ENCODE measurements at places on chromosomes 11 and 22.

GRCh38 chr11:91305402-91305801 is 919.2 kb upstream of the FAT3 start:
- DNase-seq: no peak

DNA sequence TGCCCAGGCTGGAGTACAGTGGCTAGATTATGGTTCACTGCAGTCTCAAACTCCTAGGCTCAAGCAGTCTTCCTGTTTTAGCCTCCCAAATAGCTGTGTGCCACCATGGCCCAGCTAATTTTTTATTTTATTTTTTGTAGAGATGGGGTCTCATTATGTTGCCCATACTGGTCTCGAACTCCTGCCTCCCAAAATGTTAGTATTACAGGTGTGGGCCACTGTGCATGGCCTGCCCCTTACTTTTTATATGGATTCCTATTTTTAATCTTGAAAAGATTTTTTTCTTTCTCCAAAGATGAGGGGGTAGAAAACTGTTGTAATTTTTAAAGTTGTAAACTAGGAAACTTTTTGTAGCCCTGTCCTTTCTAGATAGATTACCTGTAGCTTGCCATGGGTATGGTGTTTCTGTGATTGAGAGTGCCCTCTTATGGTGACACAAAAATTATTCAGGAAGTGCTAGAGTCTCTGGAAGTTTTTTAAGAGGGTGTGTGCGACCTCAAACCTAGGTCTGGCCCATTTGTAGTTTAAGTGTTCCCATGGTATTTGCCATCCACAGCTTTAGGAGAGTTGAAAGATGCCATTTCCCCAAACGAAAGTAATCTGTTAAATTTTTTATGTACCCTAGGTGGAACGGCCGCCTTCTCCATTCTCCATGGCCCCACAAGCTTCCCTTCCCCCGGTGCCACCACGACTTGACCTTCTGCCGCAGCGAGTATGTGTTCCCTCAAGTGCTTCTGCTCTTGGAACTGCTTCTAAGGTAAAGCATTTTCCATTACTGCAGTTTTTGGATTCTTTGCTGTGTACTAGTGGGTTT is 32.4 kb downstream of the MCAM start:
- DNase-seq: no peak

DNA sequence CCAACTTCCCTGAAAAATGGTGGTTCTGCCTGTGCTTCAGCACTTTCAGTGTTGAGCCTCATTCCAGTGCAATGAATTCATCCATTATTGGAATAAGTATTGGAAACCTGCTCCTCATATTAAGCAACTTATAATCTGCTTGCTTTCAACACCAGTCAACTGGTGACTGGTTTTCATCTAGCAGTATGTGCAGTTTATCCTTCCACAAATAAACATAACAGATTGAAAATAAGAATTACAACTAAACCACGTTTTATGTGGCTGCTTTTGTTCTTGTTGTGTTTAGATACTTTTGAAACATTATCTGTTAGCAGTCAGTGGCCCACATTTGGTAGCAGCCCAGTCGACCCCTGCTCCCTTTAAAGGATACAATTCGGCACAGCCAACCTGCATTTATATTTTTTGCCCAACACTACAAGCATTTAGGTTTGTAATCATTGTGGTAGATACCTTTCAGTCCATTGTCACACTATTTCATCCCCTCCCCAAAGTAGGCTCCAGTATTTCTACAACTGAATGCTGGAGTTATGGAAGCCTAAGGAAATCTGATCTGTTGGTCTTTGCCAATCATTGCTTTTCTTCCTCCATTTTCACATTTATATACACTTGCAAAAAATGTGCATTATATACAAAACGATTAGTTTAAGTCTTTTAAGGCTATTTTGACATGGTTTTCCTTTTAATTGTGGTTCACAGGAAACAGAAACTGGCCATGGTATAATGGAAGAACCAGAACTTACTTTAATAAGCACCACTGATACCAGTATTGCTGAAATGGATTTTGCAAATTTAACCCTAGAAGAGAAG is 13.1 kb downstream of the TAF1D start:
- DNase-seq: no peak

GRCh38 chr11:72750556-72751115 is 1.6 kb downstream of the ARAP1 start:
- DNase-seq: no peak

DNA sequence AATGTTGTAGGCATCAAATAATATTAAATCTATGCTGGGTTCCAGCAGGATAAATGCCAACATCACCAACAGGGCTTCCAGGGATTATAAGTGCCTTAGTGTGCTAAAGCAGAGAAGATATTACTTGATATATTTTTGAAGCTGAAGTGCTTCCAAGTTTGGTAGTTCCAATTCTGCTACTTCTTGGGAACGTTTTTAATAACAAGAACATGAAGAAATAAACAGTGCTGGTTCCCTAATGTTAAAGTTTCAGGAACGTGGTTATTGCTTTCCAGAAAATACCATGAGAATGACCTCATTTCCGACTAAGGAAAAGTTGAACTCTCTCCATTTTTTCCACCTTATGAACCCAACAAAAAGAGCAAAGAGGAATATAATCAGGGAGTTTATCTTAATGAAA is 4.6 kb upstream of the RNF185 start:
- no peak for DNase-seq

DNA sequence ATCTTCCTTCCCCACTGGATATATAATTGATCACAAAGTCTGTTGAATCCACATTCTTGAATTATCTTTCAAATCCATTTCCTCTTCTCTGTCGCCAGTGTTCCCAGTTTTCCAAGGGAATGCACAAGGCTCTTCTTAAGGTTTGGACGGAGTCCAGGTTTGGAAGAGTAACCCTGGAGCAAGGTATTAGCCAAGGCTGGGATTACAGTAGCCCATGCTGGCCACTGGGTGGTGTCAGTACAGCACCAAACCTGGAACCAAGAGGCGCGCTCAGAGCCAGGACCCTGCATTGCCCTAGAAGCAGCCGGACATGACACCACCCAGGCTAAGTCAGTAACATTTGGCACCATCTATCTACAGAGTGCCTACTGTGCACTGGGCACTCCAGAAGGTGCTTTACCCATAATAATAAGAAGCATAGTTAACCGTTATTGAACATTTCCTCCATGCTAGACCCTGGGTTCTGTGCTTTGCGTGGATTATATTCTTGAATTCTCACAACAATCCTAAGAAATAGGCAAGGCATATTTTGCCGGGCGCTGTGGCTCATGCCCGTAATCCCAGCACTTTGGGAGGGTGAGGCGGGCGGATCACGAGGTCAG is 48.0 kb upstream of the CLPB start:
- DNase-seq: peak; percentile 33

DNA sequence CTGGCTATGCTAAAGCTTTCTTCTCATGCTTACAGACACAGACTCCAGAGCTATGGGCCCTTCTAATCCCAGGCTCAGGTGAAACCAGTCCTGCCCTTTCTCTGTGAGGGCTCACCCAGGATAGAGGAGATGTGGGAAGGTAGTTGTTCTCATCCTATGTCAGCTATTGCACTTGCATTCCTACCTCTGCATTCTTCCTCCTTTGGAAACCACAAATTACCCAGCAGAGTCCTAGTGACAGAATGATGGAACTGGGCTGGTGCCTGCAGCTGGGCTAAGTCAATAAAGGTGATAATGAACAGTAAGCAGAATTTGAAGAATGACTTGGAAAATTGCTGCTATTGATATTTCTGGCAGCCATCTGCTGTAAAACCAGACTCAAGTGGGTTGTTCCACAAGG is 560.0 kb downstream of the TMEM135 start:
- DNase-seq: no peak

DNA sequence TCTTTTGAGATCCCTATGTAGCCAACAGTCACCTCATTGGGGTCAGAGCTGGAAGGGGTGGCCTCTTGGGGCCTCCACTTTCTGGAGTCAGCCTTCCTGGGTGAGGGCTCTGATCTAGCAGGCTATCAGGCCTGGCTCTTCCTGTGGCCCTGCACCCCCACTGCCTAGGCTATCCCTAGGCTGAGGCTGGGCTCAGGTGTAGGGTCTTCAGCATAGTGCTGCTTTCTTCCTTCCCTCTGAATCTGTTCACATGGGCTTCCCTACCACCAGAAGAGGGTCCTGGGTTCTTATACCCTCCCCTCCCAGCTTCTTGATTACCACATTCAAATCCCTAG is 456 bp upstream of the SPI1 start:
- no peak for DNase-seq

DNA sequence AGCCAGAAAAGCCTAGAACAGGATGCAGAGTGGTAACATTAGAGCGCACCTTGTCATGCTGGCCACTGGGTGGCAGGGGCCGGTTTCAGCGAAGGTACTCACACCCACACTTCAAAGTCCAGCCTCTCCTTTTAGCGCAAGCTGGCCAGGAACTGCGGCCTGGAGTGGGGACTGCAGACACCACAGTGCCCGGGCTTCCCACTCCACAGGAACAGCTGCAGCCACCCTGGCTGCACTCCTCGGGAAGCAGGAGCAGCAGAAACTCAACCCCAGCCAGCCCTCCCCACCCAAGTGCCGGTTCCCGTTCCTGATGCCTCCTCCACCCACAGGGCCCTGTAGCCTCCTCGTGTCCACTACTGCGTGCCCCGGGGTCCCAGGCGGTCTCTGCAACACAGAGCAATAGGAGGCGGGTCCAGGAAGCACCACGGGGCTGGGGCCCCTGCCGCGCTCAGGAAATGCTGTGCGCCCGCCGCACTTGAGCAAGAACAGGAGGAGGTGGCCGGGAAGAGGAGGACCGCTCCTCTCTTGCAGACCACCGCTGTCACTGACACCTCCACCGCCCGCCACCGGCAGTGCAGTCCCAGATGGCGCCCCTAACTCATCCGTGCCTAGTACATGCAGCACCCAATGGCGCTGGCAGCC is 2.2 kb downstream of the RFPL2 start:
- peak; percentile 30 for DNase-seq

- no peak for DNase-seq
These were observed 2.5 kb upstream of the SEPTIN3 start for GRCh38 chr22:41966607-41967240.

DNA sequence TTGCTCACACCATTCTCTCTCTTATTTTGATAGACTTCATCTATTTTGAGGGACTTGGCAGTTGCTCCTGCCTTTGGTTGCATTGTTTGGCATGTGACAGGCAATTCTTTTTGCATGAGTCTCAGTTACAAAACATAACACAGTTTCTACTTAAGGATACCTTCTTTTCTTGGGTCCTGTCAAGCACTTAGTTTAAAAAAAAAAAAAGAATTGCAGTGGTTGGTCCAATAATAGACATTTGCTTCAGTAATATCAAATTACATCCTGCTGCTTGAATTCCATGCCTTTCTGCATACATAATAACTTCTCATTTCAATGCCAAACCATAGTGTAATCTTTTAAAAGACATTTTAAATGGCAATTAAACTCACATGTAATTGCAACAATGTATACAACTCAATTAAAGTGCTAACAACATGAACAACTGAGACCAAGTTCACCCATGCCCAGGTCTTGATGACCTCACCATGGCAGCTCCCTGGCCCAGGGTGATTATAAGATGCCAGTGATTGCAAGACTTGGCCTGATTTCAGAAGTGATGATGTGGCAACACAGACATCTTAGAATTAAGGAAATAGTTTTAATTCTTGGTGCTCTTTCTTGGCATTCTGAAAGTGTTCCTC is 32.2 kb upstream of the PLET1 start:
- no peak for DNase-seq

- no peak for DNase-seq
These were observed 120.1 kb upstream of the TEAD1 start for GRCh38 chr11:12554122-12554521.

DNA sequence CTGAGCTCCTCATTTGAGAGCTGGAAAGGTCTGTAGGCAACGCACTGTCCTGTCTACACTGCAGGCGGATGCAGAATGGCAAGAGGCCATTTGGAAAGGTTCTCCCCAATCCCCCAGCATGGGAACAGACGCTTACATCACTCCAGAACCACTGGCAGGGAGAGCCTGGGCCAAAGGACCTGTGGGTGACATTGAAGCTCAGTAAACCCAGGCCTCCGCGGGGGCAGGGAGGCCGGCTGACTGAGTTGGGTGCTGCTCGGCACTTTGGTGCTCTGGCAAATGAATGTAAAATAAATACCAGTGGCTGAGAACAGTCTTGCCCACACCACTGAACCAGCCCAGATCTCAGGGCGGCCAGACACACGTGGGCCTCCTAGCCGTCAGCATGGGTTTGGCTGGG is 22.4 kb downstream of the TOM1 start:
- no peak for DNase-seq

GRCh38 chr11:14519597-14519916 is 629 bp downstream of the PSMA1 start:
- DNase-seq: peak; percentile 23

DNA sequence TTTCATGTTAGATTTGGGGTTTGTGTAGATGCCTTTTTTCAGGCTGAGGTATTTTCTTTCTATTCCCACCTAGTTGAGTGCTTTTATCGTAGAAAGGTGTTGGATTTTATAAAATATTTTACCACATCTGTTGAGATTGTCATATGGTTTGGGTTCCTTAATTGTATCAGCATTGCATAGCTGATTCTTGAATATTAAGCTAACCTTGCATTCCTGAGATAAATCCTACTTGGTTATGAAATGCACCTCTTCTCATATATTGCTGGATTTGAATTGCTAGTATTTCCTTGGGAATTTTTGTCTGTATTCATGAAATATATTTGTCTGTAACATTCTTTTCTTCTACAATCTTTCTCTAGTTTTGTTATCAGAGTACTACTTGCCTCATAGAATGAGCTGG is 10.1 kb downstream of the XKR3 start:
- DNase-seq: no peak

- no peak for DNase-seq
These were observed 117.5 kb upstream of the ZBED5 start for GRCh38 chr11:10975287-10975721.

DNA sequence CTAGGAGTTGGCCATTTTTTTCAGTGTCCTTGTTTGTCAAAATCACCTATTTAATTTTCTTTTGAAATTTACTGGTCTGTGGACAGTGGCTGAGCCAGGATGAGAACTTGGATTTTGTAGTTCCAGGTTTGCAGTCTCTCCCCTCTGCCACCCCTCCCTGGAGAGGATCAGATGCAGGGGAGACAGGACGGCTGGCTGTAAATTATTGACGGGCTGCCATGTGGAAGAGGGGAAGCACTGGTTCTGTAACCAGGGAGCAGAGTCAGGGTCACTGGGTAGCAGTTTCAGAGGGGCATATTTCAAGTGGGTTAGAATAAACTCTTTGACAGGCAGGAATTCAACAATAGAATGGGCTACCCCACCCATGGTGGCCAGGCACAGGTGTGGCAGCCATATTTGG is 20.6 kb upstream of the YWHAH start:
- DNase-seq: no peak

All from activated T-cell treated with anti-CD3 and anti-CD28 coated beads for 48 hours (primary cell).